ENCODE measurements at places on chromosomes 16 and 17.

DNA sequence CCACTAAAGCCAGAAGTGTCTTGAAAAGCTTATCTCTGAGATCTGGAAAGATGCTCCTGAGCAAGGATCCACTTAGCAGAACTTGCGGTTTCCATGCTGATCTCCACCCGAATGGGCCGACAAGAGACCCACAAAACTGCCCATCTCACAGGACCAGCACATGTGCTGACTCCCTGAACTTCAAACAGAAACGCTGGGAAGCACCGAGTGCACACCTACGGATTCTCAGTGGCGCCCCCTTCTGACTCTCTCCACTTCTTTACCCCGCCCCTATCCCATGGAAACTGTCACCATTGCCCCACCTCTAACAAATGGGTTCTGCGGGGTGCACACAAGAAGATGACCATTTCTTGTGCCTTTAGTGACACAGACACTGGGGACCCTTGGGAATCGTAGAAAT, 21.4 kb downstream of the CDRT4 start:
- no peak for DNase-seq

- DNase-seq = no peak
These were observed 7.6 kb upstream of the BMERB1 start for GRCh38 chr16:15426796-15427195.

- DNase-seq = no peak
These were observed 33.7 kb upstream of the AXIN2 start for GRCh38 chr17:65595071-65595656.

DNA sequence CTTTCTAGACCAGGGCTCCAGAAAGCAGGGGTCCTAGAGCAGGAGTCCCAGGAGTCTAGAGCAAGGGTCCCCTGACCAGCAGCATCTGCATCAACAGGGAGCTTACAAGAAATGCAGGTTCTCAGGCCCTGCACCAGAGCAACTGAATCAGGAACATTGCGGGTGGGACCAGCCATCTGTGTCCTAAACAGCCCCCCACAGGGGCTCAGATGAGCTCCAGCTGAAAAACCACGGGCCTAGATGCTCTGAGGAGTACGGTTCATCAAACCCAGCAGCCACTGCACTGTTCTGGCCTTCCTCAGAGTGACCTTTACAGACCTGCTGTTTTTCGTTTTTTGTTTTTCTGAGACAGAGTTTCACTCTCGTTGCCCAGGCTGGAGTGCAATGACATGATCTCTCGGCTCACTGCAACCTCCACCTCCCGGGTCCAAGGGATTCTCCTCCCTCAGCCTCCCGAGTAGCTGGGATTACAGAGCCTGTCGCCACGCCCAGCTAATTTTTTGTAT, 438.2 kb downstream of the SOX9 start:
- DNase-seq = no peak

GRCh38 chr16:13811834-13812233, 108.1 kb upstream of the ERCC4 start:
- DNase-seq = no peak

GRCh38 chr16:5065813-5066212, at the start of gene C16orf89:
Gene C16orf89 (minus strand): TSS chr16:5065956. CDS start chr16:5065908, 48 bp downstream.
- DNase-seq = no peak

- DNase-seq = no peak
These were observed 67.4 kb upstream of the SOX9 start for GRCh38 chr17:72053449-72053848.

- peak; percentile 56 for DNase-seq
These were observed 60.4 kb downstream of the SLFN11 start for GRCh38 chr17:35312790-35313711.

GRCh38 chr17:49509588-49509917, 14.5 kb downstream of the NGFR start:
- no peak for DNase-seq

GRCh38 chr17:76681222-76682137, 29.3 kb downstream of the MXRA7 start:
- DNase-seq = peak; percentile 51

DNA sequence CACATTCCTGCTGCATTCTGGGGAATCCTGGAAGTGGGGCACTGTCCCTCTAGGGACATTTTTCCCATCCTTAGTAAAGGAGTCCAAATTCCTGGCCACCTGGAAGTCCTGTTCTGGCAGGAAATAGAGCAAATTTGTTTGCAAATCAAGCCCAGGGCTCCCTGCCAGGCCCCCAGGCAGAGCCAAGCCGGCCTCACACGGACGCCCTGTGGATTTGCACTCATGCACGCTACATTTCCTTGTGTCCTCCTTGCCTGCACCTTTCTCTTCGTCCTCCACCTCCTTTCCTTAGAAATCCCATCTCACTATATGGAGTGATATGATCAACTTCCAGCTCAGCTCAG, 7.0 kb upstream of the CALB2 start:
- no peak for DNase-seq

GRCh38 chr16:64236316-64236715, 885.5 kb downstream of the CDH11 start:
- no peak for DNase-seq

GRCh38 chr17:444879-445454, 92.4 kb upstream of the RPH3AL start:
- no peak for DNase-seq

- no peak for DNase-seq
These were observed 99.8 kb downstream of the CDH11 start for GRCh38 chr16:65021852-65022595.

DNA sequence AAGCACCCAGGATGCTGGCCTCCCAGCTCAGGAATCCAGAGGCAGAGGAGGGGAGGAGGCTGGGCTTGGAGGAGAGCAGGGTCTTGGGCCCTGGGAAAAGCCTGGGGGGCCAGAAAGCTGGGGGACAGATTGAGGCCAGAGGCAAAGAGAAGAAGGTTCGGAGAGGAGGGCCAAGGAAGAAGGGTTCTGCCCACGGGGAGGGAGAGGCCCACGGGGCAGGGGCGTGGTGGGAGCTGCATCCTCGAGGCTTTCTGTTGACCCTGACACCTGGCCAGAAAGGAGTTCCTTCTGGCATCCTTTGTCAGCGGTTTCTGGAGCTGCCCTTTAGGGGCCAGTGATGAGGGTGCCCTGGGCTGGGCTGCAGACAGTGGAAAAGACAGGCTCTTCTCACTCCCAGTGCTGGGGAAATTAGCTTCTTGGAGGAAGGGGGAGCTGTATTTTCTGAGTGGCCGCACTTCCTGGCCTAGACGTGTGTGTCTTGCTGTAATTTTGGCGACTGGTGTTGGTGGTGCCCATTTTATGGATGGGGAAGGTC, 308.7 kb downstream of the SEC14L1 start:
- no peak for DNase-seq

DNA sequence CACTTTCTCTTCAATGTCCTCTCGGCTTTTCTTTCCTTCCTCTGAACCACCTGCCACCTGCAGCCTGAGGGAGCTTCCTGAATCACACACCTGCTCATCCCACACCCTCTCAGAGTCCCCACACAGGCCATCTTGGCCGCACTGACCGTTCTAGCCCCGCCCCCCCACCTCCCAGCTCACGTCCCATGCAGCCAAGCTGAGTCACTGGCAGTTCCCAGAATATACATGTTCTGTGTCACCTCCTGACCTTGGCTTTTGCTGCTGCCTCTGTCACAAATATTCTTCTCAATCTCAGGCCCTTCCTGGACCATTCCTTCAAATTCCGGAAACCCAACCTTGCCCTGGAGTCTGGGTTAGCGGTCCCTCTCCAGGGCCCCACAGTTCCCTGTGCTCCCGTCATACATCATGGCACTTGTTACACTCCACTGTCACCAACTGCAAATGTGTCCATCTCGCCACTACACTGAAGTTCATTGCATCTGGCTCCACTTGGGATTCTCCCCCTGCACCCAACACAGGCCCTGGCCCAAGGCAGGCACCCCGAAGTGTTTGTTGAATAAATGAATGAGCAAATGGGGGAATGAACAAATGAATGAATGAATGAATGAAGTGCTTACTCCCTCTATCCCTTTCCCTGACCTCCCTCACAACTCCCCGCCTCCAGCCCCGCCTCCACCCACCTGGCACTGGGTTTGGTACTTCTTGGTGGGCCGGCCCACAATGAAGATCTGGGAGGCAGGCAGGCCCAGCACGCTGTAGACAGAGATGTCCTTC, 12.8 kb downstream of the PIMREG start:
- DNase-seq = peak; percentile 88

DNA sequence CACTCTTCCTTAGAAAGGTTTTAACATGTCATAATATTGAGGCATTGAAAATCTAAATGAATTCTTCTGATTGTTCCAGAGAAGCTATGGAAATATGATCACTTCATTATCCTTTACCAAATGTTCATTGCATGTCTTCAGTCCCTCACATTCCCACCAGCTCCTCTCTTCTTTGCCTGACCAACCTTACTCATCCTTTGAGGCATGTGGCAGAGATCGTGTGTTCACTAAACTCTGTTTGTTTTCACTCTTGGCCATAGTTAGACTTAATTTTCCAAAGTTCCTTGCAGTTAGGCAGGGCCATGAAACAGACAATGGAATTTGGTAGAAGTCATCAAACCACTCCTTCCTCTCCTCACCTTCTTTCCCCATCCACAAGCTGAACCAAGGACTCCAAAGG, 266.5 kb upstream of the HSBP1 start:
- DNase-seq = no peak

- no peak for DNase-seq
These were observed 350.4 kb downstream of the C16orf95 start for GRCh38 chr16:86966777-86967176.

Data from M059J (cell line).